ENCODE measurements at places on chromosomes 12 and 14.

DNA sequence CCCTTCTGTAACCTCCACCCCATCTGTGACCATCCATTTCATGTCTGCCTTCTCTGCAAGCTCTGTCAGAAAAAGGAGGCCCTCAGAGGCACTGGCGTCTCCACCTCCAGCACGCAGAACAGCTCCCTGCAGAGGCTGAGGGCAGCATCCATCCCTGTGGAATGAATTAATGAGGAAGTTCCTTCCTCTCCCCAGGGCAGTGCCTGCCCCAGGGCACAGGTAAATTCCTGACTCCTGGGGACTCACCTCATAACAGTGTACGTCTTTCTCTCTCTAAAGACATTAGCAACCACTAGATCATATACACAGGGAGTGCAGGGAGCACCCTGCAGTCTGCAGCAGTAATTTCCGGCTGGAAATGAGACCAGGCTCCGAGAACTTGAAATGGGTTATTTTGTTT lies 155.0 kb upstream of the TMEM132C start:
- no peak for DNase-seq

DNA sequence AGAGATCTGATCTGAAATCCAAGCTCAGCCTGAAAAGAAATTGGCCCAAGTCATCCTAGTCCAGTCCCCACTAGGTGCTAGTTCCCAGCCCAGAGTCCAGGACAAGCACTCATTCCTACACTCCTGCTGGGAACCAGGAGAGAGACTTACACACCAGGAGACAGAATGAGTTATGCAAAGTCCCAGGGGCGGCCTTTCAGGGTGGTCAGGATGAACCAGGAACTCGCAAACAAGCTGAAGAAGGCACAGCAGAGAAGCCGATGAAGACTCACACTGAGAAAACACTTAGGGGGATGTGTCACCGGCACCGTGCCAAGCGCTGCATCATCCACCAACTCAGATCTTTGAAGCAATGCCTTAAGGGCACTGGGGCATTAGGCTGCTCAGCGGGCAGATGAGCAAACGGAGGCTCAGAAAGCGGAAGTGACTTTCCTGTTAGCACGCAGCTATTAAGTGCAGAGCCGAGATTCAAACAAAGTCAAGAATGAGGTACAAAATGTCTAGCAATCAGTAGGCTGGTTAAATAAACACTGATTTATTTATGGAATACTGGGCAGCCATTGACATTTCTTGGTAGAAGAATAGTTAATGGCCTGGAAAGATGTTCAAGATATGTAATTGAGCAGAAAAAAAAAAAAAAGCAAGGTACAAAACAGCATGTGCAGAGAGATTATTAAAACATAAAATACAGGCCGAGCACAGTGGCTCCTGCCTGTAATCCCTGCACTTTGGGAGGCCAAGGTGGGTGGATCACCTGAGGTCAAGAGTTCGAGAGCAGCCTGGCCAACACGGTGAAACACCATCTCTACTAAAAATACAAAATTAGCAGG lies 78.7 kb downstream of the LRRC74A start:
- peak; percentile 97 for DNase-seq

- DNase-seq: no peak
These were observed 42.6 kb downstream of the DLK1 start for GRCh38 chr14:100769035-100769939.

DNA sequence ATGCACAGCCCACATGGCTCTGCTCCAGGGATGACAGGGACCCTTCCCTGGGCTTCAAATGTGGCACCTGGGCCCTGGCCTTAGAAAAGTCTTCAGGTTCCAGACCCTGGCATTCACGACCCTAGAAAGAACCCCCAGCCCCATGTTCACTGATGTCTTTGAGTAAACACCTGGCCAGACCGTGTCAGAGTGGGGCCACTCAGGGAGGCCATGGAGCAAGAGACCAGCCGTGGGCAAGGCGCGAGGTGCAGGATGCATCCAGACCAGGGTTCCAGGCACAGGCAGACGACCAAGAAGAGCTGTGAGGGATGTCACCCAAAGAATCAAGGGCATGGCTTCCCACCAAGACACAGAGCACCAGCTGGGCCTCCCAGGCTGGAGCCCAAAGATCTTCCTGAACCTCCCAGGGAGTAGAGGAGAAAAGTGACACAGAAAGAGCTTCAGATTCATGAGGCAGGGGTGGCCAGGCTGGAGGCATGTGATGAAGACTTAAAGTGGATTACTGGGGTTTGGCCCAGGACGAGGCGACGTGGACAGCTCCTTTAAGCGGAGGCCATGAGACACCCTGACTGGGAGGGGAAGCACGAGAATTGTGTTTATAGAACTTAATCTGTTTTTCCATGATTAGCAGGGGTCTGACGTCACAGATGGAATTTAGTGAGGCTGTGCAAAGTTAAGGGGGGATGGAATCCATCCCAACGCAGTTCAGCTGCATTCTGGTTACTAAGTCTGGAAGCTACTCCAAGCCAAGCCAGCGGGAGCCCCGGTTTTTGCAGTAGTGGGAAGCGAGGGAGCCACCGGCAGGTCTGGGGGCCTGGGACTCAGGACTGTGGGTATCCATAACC lies 61.6 kb downstream of the ARL6IP4 start:
- DNase-seq: no peak

DNA sequence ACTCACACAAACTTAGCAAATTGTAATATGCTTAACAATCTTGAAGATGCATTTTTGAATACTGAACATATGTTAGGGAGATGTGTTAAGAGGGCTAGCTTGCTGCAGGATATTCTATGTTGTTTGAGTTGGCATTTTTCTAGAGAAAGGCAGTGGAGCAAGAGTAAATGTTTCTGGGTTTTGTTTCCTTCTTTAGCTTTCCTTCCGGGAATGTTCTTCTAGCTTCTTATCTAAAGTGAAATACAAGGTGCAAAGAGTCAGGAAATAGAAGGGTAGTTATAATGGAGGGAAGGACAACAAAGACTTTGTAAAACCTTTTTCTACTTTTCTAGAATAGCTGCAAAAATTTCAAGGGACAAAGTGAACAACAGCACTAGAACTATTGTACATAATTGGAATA lies 77.6 kb upstream of the KCNH3 start:
- DNase-seq: no peak

- no peak for DNase-seq
These were observed 951.2 kb downstream of the FLRT2 start for GRCh38 chr14:86481104-86481503.

GRCh38 chr14:76666746-76667145 lies 94.5 kb upstream of the VASH1 start:
- DNase-seq: no peak

- DNase-seq: no peak
These were observed 109.4 kb upstream of the CCND2 start for GRCh38 chr12:4164188-4164558.

DNA sequence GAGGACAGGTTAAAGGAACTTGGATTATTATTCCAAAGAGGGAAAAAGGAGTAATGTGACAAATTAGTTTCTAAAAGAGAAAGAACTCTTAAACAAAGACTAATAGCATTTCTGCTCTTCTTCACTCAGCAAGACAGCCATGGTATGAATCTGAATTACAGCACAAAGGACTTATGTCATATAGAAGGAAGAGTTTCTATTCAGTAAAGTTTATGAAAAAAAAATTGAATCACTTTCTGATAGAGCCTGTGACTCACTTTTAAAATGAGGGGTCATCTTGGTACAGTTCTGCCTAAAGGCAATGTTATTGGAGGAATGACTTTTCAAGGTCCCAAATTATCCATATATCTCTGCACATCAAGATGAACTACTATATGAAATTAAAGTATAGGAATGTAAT lies 101.7 kb downstream of the DUSP6 start:
- no peak for DNase-seq

DNA sequence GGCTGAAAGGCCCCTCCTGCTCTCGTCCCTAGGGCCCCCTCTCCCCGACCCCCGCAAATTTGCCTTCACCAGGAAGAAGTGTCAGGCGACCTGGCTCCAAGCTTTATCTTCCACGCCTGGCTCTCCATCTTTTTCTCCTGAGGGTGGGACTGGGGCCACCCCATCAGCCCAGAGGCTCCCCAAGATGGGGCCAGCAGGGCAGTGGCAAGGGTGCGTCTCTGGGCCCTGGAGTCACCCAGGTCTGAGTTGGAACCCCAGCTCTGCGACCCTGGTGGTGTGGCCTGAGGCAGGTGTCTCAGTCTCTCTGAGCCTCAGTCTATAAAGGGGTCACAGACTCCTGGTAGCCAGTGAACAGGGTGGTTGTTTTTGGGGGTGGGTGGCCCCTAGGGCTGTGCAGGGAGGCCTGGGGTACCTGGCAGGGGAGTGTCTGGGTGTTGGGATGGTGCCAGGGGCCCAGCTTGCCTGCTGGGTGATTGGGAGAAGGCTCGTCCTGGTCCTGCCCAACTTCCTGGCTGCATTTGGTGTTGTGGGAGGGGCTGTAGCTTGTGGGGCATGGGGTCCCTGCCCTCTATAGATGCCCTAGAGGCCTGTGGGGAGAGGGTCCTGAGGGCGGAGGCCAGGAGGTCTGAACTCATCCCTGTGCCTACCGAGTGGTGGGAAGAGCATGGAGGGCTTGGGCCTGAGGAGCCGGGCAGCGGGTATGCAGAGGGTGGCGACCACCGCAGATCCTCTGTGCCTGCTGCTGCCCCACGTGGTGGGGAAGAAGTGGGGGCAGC lies 7.6 kb downstream of the KIF26A start:
- no peak for DNase-seq

GRCh38 chr14:68645371-68645770 lies 147.5 kb downstream of the ZFP36L1 start:
- no peak for DNase-seq

DNA sequence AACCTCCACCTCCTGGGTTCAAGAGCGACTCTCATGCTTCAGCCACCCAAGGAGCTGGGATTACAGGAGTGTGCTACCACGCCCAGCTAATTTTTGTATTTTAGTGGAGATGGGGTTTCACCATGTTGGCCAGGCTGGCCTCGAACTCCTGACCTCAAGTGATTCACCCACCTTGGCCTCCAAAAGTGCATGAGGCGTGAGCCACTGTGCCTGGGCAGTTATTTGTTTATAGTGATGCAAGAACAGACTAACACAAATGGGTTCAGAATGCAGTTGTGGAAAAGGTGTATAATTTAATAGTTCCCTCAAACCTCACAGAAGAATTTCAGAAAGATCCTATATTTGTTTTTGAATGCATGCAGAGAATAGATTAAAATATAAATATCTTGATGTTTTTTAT lies 447.1 kb downstream of the ZFP36L1 start:
- no peak for DNase-seq

GRCh38 chr14:72111911-72112310 lies 179.7 kb downstream of the RGS6 start:
- no peak for DNase-seq

GRCh38 chr12:57850854-57851430 lies 4.4 kb upstream of the CTDSP2 start:
- DNase-seq: no peak

DNA sequence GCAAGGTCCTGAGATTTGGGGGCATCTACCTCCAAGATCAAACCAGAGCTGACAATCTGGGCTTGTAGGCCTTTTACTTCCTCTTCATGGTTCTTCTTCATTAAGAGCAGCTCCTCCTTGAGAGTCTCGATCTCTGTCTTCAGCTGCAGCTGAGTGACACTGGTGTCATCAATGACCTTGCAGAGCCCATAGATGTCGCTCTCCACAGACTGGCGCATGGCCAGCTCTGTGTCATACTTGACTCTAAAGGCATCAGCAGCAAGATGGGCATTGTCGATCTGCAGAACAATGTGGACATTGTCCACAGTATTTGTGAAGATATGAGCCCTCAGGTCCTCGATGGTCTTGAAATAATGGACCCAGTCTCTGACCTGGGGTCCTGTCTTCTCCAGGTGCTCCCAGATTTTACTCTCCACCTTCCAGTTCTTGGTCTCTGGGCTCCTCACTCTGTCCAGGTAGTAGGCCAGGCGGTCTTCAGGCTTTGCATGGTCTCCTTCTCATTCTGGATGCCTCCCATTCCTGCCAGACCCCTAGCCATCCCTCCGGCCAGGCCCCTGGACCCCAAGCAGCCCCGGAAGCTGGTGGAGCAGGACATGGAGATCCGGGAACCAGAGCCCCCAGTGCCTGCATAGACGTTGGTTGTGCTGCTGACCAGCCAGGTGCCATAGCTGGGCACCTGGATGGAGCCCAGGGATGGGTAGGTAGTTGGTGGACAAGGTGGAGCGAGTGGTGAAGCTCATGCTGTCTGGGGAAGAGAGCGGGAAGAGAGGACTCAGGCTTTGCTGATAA lies 141.0 kb downstream of the MSRB3 start:
- no peak for DNase-seq

- DNase-seq: no peak
These were observed 621.2 kb upstream of the FBXO33 start for GRCh38 chr14:40053416-40053815.

Measured in HFF-Myc (cell line).